Gastroesophageal sphincter (tissue), 4 donors: ENCODE measurements at places on chromosomes 2 and 18. TPM values are rescaled to one million over a fixed set of nuclear protein-coding genes. Genes with fewer than 3 reads are reported as not detected.

The SERPINB7 gene
- total RNA-seq = not detected

The ELOA2 gene
- total RNA-seq = not detected

The SDC1 gene
- 2.3 TPM for total RNA-seq

The DSG1 gene
- total RNA-seq = 0.31 TPM

The FAM237A gene
- not detected for total RNA-seq

The CYS1 gene
- 50.7 TPM for total RNA-seq

The CD207 gene
- not detected for total RNA-seq

The RPRD1A gene
- total RNA-seq = 81.4 TPM

The COL4A4 gene
- total RNA-seq = 5.0 TPM

The GLI2 gene
- 12.8 TPM for total RNA-seq

The MAP3K19 gene
- not detected for total RNA-seq

The PSMA8 gene
- not detected for total RNA-seq

The CCDC150 gene
- 2.6 TPM for total RNA-seq

The CHMP3 gene
- total RNA-seq = 236 TPM

The ABCG8 gene
- total RNA-seq = not detected

The SERPINB13 gene
- total RNA-seq = 7.0 TPM

The NGEF gene
- total RNA-seq = 0.46 TPM

The TM4SF20 gene
- total RNA-seq = not detected

The KIAA1328 gene
- total RNA-seq = 18.8 TPM

The POTEC gene
- total RNA-seq = not detected

The TACR1 gene
- total RNA-seq = 2.0 TPM

The FOXD4L1 gene
- total RNA-seq = not detected

The PTPRN gene
- not detected for total RNA-seq

The DPP4 gene
- total RNA-seq = 6.7 TPM
